Stimulated activated CD4-positive, alpha-beta T cell treated with anti-CD3 and anti-CD28 coated beads, Interleukin-1b, Interleukin-23, amount 100 ng/mL, for 1 hour (primary cell): ENCODE measurements at places on chromosomes 13 and 19.

GRCh38 chr13:75405976-75406703 lies 75.8 kb downstream of the TBC1D4 start:
- no peak for DNase-seq

GRCh38 chr13:112451512-112452379 lies 75.6 kb downstream of the SPACA7 start:
- DNase-seq, result no peak

DNA sequence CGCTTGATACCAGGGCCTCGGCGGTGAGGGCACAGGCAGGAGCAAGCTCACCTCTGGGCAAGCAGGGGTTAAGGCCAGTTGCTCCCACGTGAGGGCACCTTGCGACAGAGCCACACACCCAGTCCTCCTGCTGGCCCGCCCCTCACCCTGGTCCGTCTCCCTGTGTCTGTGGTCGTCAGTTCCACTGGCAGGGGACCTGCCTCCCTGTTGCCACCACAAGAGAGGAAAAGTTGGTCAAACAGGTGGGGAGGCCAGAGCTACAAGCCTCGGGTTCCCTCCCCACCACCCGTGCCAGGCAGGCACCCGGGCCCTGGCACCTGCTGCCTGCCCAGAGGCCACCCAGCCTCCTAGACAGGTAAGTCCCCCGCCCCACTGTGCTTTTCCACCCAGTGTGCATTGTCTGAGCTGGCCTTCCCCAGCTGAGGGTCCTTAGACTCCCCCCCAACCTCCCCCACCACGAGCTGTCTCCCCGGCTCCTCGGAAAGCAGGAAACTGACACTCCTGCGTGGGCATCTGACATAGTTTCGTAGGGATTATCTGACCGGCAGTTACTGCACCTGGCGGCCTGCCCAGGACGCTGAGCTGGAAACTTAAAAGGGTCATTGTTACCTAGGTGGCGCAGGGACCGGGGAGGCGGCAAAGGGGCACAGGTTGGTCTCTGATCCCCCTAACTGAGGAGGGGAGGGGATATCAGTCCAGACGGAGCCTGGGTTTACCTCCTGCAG lies at the start of gene TJP3:
TJP3 (plus strand) TSS at position 178 of the 725 bp plus-strand sequence. CDS start 20,049 bp downstream, outside the sequence.
- DNase-seq, result no peak

DNA sequence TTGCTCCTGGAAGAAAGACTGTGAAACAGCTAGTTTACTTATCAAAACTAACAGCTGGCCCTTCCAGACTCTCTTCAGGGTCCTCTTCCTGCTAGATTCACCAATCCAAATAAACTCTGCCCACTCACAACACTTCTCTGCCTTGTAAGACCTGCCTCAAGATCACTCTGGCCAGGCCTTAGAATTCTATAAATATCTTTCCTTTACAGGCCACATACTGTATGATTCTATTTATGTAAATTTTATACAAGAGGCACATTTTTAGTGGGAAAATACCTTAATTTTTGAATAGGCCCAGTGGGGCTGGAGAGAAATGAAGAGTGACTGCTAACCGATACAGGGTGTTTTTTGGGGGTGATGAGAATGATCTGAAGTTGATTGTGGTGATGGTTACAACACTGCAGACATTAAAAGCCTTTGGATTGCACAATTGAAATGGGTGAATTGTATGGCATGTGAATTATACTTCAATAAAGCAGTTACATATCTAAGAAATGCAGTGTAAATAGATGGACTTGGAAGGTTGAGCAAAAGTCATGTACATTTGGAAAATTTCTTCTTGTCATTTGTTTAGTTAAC lies 141.8 kb downstream of the GPC5 start:
- no peak for DNase-seq

GRCh38 chr13:52345048-52345447 lies 60.9 kb downstream of the THSD1 start:
- no peak for DNase-seq

DNA sequence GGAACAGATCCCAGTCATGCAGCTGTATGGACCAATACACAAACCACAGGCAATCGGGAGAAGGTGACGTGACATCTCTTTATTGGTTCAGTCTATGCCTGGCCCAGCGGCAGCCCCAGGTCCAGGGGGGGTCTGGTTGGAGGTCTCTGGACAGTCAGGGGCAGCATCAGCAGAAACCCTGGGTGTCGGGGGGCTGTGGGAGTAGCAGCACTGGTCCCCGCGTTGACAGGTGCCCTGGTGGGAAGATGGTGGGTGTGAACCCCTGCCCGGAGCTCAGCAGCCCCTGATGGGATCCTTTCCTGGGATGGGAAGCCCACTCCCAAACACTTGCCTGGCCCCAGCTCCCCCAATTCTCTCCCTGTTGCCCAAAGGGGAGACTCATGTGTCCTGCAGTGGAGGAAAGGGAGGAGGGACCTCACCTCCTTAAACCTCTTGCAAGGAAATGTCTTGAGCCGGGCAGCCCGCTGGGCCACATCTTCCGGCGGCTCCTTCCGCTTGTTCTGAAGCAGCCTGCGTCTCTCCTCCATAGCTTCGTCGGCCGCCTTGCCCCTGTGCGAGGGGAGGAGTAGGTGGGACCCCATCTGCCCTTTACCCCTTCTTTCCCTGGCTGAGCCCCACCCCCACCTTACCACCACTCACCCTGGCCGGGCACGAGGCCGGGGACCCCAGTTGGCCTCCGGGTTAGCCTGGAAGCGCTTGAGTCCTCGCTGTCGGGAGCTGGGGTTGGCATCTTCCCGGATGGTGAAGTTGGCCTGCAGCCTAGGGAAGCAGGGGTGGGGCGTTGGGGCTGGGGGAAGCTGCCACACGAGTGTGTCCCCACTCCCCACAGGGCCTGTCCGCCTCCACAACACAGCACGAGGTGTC lies 2.4 kb upstream of the LYL1 start:
- DNase-seq, result no peak

- no peak for DNase-seq
These were observed 48.5 kb upstream of the F7 start for GRCh38 chr13:113057084-113057483.

- DNase-seq, result peak; percentile 15
These were observed at the start of gene WDR87 for GRCh38 chr19:37905946-37906868. WDR87 (minus strand) TSS chr19:37906594; CDS start chr19:37898239, 8,355 bp downstream.

- DNase-seq, result no peak
These were observed 192.1 kb downstream of the KATNAL1 start for GRCh38 chr13:30115257-30115600.

DNA sequence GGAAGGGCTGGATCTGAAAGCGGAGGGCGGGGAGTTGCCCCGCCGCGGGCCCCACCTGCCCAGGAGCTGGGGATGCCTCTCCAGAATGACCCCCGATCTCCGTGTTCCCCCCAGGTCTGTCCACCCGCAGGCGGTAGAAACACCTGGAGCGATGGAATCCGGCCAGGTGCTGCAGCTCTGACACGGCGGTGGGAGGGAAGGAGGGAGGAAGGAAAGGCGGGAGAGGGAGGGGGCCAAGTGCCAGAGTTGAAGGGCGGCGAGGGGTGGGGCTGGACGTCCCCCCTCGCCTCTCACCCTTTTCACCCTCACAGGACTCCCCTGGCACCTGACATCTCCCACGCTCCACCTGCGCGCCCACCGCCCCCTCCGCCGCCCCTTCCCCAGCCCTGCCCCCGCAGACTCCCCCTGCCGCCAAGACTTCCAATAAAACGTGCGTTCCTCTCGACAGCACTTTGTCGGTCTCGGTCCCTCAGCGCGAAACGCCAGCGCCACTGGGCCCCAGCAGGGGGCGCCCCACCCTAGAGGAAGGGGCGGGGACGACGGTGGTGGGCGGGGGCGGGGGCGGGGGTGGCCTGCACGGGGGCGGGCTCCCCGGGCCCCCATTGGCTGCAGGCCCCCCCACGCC lies 337 bp upstream of the FXYD7 start:
- DNase-seq, result peak; percentile 52

DNA sequence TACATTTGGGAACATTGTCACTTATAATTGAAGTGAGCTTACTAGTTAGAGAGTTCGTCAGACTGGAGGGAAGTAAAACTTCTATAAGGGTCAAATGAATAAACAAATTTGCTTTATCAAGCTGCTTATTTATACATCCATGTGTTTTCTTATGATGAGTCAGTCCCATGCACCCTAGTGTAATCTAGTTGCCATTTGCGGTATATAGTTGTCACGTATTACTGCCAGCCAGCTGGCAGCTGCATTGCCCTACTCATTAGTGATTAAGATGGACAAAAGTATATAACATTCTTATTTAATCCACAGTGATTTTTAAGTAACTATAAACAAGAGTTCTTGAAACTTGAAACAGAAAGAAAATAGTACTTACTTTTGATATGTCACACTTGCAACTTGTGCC lies 182.4 kb downstream of the GPC6 start:
- no peak for DNase-seq

GRCh38 chr19:54173951-54174834 lies 1.2 kb upstream of the TMC4 start:
- DNase-seq, result no peak

DNA sequence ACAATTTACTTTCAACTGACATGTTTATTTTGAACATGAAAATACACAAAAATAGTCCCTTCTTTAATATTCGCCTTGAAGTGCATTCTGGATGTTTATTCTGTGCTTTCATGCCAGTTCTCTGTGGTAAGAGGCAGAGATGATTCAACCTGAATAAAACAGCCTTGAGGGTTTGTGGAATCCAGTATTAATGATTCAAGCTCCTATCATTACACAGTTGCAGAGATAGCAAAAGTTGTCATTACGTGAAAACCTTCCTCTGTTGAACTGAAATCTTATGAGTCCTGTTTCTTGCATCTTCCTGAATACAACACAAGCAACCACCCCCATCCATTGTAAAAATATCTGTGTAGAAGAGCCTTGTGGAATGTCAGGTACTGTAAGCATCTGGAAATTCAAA lies 142.3 kb upstream of the HTR2A start:
- DNase-seq, result no peak

GRCh38 chr13:29497137-29497654 lies 98.3 kb downstream of the SLC7A1 start:
- no peak for DNase-seq

GRCh38 chr13:85650613-85651012 lies 148.6 kb downstream of the SLITRK6 start:
- no peak for DNase-seq

DNA sequence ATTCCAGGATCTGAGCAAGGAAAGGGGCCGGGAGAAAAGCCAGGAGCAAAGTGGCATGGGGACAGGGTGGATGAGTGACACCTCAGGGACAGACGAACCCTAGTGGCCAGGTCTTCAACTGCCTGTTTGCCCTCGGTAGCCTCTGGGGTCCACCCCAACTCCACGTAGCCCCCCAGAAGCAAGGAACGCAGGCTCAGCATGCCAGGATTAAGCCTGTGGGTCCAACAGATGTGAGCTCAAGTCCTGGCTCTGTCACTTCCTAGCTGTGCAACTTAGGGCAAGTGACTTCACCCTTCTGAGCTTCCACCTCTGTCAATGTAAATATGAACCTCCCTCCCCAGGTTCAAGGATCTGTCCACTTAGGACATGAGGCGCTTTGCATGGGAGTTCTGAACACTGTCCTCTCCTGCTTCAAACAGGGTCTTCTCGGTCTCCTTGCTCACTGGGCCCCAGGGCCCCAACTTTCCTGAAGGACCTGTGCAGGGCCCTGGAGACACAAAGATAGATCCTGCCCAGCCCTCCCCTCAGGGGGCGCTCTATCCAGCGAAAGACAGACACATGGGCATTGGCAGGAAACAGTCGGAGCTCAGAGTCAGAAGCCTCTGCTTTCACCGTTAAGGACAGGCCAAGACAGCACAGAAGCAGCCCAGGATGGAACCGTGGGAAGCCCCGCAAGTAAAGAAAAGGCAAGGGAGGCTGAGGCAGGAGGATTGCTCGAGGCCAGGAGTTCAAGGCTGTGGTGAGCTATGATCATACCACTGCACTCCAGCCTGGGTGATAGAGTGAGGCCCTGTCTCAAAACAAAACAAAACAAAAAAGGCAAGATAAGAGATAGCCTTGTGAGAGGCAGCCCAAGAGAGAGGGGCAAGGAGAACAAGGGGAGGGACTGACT lies 13.2 kb downstream of the SYDE1 start:
- DNase-seq, result no peak

GRCh38 chr19:15859187-15859586 lies 38.7 kb downstream of the CYP4F2 start:
- DNase-seq, result no peak

- DNase-seq, result no peak
These were observed 43.1 kb downstream of the SLITRK1 start for GRCh38 chr13:83839146-83839545.

DNA sequence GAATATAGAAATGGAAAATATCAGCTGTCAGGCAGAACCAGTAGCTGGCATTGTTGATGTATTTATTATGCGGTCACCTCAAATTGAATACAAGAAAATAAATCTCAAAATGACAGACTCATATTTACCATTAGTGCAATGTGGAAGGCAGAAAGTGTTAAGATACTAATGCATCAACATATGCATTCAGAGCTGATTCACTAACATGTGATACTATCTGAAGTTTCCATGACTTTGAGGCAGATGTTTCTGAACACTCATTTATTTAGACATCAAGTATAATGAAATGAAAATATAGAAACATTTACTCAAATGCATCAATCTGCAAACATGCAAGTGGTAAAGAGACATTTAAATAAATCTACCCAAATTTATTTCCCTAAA lies 474.2 kb upstream of the SLC10A2 start:
- DNase-seq, result no peak

GRCh38 chr19:4624301-4624700 lies 15.0 kb upstream of the TNFAIP8L1 start:
- DNase-seq, result no peak

GRCh38 chr13:38135592-38135991 lies 214.1 kb upstream of the UFM1 start:
- no peak for DNase-seq

- no peak for DNase-seq
These were observed 567.4 kb downstream of the FGF9 start for GRCh38 chr13:22238269-22238668.

DNA sequence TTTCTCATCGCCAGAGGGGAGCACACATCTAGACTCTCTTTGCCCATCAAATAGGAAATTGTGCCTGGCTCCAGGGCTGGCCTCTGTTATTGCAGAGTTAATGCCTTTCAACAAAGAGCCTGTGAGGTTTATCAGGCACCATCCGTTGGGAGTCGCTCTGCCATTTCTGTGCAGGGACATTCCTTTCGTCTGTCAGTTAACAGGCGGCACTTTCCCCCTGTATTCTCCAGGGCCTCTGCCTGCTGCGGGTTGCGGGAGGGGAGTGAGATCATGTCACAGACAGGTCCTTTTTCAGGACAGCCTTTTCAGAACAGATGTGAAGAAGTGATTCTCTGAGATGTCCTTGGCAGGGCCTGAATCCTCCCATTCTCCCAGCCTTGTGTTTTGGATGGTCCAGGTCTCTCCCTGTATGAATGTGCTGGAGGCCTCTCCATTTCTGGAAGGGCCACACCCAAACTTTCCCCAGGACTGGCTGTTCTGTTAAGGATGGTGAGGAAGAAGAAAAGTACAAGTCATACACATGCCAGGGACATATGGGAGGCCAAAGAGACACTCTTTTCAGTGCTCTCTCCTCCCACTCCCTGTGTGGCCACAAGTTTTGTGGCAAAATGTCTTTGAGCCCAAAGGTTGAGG lies 14.9 kb downstream of the SERP2 start:
- DNase-seq, result no peak
